Colonic mucosa (tissue), 4 donors: ENCODE measurements at places on chromosomes 3 and 15.

DNA sequence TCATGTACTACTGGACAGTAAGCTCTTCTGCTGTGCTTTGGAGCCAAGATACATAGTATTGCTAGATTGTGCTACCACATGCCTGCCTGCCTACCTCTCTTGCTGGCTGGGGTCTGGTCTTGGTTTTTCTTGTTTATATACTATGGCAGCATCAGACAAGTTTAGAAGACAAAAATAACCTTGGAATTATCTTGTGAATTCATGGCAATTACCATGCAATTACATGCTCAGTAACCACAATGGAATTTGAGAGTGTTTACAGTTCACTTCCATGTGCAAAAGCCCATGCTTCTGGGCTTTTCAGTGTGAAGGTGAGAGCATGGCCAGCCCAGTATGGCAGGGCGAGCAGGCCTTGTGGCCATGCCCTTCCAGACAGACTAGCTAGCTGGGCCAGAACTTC, 48.0 kb upstream of the C15orf61 start:
- H3K4me3 ChIP-seq = no peak overlapping the region
- H3K4me1 ChIP-seq = no peaks in the 10 kb centered on the region
- no peaks in the 10 kb centered on the region for H3K36me3 ChIP-seq
- H3K27ac ChIP-seq = no peak overlapping the region
- DNase-seq = no peak

DNA sequence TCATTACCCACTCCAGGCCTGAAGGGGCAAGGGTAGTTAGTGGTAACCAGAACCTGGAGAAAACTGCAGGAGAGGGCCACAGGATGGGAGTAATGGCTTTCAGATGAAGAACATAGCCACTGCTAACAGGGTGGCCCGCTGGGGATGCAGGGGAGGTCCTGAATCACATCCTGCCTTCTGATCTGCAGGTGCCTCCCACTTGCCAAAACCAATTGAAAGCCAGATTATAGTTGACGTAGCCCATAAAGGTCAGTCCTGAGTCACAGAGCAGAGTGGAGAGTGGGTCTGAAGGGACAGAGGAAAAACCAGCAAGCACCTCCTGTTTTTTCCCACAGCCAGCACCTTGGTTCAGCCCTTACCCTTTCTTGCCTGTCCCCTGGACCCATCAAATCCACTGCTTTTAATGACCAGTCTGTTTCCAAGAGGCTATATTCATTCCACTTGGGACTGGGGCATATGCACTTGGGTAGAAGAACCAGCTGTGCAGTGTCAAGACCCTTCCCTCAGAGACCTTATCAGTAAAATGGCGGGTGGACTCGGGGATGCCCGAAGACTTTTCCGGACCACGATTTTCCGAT, 646 bp upstream of the SLC35G2 start:
- peak overlapping the region; percentile 48 for H3K4me3 ChIP-seq
- no peaks in the 10 kb centered on the region for H3K36me3 ChIP-seq
- no peak for DNase-seq
- H3K27me3 ChIP-seq = peaks cover 21% of the 10 kb centered on the region

- no peaks in the 10 kb centered on the region for H3K27me3 ChIP-seq
- H3K36me3 ChIP-seq = no peaks in the 10 kb centered on the region
- H3K27ac ChIP-seq = no peak overlapping the region
- DNase-seq = no peak
Observed at GRCh38 chr15:36356466-36356865, 223.0 kb upstream of the CDIN1 start.

DNA sequence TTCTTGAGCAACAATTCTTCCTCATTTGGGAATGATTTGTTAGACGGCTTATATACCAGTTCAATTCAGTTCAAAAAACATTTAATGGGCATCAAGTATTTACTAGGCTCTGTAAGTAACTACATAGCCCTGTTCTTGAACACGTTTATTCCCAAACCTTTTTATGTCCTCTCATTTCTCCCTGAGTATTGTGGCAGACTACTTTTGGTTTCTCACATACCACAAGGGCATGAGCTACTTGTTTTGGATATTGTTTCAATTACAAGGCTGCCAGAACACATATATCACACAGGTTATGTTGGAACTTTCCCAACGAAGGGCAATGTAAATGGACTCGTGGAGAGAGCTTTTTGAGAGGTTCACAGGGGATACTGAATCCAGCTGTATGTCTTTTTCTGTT, 363.8 kb upstream of the NAALADL2 start:
- no peak overlapping the region for H3K4me3 ChIP-seq
- no peak overlapping the region for H3K27ac ChIP-seq
- H3K36me3 ChIP-seq = no peaks in the 10 kb centered on the region
- no peak for DNase-seq
- H3K27me3 ChIP-seq = no peaks in the 10 kb centered on the region

- no peak overlapping the region for H3K4me3 ChIP-seq
- no peaks in the 10 kb centered on the region for H3K27me3 ChIP-seq
- no peak overlapping the region for H3K27ac ChIP-seq
Observed at GRCh38 chr3:132444383-132444782, 27.1 kb downstream of the DNAJC13 start.

DNA sequence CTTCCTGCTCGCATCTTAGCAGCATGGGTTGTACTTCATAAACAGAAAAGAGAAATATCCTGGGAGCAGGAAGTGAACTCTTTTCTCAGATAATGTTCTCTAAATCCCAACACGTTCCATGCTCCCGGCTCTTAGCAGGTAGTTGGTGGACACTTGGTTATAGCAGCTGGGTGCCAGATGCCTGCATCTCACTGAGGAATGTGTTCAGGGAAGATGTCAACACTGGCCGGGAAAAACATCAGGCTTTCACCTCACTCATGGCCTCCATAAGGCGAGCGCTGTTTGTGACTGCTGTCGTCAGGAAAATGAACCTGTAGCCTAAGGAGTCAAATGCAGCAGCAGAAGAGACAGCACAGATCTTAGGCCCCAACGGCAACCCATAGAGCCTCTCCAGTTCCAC, 4.4 kb upstream of the PRC1 start:
- H3K27ac ChIP-seq = no peak overlapping the region
- no peak for DNase-seq
- no peaks in the 10 kb centered on the region for H3K27me3 ChIP-seq
- H3K4me3 ChIP-seq = no peak overlapping the region
- H3K36me3 ChIP-seq = peaks cover 5% of the 10 kb centered on the region

DNA sequence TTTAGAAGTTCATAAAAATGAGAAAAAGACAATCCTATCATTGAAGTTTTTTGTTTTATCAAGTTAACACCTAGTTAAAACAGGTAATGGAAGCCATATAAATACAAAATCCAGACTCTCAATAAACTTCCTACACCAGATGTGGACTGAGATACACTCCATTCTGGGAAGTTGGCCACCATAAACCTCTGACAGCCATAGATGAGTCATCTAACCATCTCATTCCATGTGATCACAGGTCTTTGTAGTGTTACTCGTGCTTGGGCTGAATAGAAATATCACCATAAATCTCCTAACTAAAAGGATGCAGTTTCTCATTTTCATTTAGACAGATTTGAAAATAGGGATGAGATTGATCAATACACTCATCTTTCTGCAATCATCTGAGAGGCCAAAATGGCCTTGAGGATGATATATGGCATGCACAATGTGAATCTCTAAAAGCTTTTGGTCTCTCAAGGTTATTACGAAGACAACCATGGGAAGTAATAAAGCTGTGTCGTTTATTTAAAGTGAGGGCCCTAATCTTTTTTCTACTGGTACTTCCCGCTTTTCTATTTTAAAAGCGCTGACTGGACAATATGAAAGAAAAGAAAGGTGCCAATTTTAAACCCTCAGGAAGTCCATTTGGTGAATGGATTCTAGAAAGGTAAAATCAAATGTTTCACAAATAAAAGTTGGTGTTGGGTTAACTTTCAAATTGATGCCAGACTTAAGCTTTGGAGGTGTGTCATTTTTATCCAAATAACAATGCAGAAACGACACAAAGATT, 155.5 kb downstream of the POLR2M start:
- no peak overlapping the region for H3K4me3 ChIP-seq
- H3K27ac ChIP-seq = no peak overlapping the region
- no peaks in the 10 kb centered on the region for H3K36me3 ChIP-seq
- H3K27me3 ChIP-seq = no peaks in the 10 kb centered on the region
- no peak for DNase-seq

DNA sequence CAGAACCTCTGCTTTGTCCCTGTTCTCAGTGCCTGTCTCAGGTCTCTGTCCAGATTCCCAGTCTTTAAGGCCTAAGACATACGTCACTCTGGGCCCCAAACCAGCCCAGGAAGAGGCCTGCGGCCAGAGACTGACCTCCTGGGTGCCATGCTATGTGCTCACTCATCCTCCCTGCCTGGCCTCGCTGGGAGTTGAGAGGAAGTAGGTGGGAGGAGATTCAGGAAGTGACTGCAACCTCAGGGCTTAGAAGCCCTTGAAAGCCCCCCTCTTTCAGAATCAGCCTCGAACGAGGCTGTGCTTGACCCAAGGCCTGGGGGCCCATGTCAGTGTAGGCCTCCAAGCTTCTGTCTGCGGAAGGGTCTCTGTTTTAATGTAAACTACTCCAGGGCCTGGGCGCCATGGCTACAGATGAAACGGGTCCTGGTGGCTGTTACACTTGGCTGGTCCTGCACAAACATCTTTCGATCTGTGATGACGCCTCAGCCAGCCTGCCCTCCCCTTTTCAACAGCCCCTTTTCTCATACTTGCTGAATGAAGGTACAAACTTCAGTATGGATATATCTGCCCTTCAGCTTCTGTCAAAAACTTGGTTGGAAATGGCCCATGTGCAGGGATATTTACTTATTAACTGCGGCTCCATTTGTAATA, 11.7 kb downstream of the RASGRF1 start:
- H3K27ac ChIP-seq = no peak overlapping the region
- no peaks in the 10 kb centered on the region for H3K36me3 ChIP-seq
- no peaks in the 10 kb centered on the region for H3K4me1 ChIP-seq
- H3K4me3 ChIP-seq = no peak overlapping the region
- no peak for DNase-seq

DNA sequence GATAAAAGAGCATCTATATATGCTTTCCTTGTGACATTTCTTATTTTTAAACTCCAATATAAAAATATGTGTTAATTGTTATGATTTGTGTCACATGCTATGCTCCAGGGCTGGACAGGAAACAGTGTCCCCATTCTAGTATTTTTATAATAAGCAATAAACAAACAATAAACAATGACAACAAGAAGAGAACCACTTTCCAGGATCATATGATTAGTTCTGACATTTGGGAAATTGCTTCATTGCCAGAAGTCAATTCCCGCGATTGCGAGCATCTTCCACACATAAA, 260.9 kb downstream of the FHIT start:
- H3K36me3 ChIP-seq = no peaks in the 10 kb centered on the region
- no peaks in the 10 kb centered on the region for H3K27me3 ChIP-seq
- H3K4me1 ChIP-seq = no peaks in the 10 kb centered on the region
- no peak for DNase-seq

DNA sequence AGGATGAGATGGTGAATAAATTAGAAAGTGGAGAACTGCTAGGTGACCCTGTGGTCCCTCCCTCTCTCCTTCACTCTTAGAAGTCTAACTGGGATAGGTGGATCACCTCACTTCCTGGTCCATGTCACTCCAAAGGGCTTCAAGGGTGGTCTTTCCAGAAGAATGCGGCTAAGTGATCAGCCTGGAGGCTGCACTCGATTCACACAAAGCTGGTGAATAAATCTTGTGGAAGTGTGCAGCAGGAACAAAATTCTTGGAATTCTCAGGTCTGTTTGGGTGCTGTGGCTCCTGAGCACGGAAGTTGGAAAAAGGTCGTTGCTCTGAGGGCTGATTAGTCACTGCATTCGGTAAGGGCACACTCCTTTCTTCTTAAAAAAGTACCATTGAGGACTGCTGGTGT, 46.3 kb downstream of the GASK1A start:
- no peaks in the 10 kb centered on the region for H3K36me3 ChIP-seq
- no peak overlapping the region for H3K4me3 ChIP-seq
- no peaks in the 10 kb centered on the region for H3K4me1 ChIP-seq

DNA sequence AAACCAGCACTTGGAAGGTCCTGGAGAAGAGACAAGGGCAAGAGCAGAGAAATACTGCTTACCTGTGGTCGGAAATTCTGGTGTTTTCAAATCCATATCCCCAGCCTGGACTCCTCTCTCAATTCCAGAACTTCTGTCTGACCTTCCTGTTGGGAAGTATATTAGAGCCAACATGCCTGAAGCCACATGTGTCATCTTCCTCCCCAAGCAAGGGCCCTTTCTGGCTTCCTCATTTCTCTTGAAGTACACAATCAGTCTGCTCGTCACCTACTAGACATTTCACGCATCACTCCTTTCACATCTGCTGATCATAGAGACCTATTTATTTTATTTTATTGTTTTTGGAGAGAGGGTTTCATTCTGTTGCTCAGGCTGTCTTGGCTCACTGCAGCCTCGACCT, 8.4 kb downstream of the PARP14 start:
- no peak overlapping the region for H3K4me3 ChIP-seq
- no peak overlapping the region for H3K27ac ChIP-seq
- no peaks in the 10 kb centered on the region for H3K27me3 ChIP-seq

- H3K36me3 ChIP-seq = no peaks in the 10 kb centered on the region
- H3K27me3 ChIP-seq = no peaks in the 10 kb centered on the region
- no peaks in the 10 kb centered on the region for H3K4me1 ChIP-seq
- no peak overlapping the region for H3K4me3 ChIP-seq
- no peak for DNase-seq
- no peak overlapping the region for H3K27ac ChIP-seq
Observed at GRCh38 chr3:153615863-153616262, 453.8 kb downstream of the RAP2B start.

DNA sequence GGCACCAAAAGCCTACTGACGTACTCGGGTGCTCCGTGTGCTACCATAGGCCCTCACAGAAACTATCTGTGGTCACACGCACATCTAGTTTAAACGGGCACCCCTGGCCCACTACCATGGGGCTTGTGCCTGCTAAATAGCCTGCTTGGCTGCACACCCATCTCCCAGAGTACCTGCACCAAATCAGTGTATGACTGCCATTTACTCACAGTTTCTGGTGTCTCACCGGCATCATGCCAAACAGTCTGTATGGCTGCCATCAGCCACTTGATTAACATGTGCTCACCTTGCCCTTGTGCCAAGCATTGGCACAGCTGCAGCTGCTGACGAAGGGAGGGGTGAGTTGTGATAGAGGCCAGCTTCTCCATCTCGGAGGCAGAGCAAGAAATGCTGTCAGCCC, 232.7 kb downstream of the IGSF11 start:
- H3K4me1 ChIP-seq = no peaks in the 10 kb centered on the region
- H3K27ac ChIP-seq = no peak overlapping the region
- no peak overlapping the region for H3K4me3 ChIP-seq

DNA sequence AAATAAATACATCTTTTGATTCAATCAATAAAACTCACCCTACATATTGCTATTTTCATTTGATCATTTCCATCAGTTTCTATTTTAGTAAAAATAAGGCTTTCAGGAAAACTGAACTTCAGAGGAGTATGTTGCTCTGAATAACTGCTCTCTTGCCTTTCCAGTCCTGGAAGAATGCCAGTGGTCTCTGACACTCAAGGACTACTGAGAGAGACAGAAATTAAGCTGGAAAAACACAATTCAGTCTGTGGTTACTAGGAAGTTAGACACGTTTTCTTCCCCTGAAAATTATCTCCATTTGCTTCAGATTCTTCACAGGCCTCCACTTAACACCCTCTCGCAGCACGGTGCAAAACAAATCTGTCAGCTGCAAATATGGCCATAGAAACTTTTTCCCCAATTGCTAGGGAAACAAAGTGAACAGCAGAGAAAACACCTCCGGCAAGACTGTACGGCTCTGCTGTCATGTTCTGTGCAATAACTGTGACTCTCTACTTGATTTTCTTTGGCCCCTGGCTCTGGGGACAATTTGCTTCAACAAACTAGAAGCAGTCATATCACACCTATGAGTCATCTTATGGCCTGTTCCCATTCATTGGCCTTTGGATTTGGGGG, 353.0 kb downstream of the MAGI1 start:
- no peak for DNase-seq
- H3K4me1 ChIP-seq = no peaks in the 10 kb centered on the region
- no peaks in the 10 kb centered on the region for H3K36me3 ChIP-seq
- H3K27me3 ChIP-seq = no peaks in the 10 kb centered on the region
- H3K27ac ChIP-seq = no peak overlapping the region
